NB4 (cell line): ENCODE measurements at places on chromosomes 7 and 10.
A peak's percentile ranks its signal among the peaks of the same experiment; 100 is the strongest.

- no peak for DNase-seq
These were observed 186.3 kb downstream of the IPMK start for GRCh38 chr10:58081353-58081752.

DNA sequence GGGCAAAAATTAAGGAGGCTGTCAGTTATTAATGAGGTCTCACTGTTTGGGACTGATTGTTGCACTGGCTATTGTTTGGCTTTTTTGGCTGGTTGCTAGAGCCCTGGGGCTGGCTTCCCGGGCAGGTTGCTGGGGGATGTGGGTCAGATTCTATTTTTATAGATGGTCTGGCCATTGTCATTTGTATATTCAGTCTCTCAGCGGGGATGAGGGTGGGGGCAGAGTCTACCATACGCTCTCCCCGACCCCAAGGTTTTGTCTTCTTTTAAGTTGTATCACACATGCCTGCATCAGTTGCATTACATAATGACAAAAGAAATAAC is 84.3 kb upstream of the GRB10 start:
- DNase-seq = no peak

- no peak for DNase-seq
These were observed 434.8 kb upstream of the FOXK1 start for GRCh38 chr7:4247106-4247876.

DNA sequence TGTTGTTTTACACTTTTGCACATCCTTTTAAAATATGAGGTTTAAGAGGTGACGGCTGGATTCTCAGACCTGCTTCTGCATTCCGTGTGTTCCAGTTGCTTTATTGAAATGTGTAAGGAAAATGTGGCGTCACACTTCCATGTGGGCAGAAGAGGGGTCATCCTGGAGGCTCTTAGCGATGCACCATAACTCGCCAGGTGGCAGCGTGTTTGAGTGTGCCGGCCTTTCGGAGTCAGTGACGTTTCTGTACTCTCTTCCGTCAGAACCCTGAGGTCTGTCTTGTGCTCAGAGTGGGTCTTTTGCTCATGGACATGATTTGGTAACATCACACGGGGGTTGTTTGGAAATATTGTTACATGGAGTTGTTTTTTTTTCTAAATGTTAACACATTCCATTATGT is 9.1 kb downstream of the PPP2R2D start:
- no peak for DNase-seq

- peak; percentile 61 for DNase-seq
These were observed 36.9 kb downstream of the CAPZA2 start for GRCh38 chr7:116899308-116899707.

DNA sequence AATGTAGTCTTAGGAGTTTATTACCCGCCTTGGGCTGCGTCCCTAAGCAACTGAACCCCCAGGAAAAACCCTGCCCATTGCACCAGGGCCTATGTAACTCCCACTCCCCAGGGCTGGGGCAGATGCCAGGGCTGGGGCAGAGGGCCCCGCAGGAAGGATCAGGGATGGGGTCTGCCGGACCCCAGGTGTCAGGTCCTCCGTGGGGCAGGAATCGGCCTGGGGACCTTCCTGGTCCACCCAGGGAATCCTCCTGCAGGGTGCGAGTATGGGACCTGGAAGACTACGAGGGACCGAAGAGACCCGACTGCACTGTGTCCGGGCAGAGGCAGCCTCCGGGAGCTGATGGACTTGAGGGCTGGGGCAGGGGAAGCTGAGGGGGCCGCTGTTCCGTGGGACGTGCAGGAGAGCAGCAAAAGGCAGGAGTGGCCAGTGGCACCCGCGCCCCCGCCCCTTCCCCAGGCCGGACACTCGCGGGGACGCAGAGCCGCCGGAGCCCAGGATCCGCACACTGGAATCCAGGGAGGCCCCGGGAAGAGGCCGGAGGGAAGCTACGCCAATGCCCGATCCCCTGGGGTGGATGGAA is 2.5 kb upstream of the ATP5MF start:
- DNase-seq = no peak

DNA sequence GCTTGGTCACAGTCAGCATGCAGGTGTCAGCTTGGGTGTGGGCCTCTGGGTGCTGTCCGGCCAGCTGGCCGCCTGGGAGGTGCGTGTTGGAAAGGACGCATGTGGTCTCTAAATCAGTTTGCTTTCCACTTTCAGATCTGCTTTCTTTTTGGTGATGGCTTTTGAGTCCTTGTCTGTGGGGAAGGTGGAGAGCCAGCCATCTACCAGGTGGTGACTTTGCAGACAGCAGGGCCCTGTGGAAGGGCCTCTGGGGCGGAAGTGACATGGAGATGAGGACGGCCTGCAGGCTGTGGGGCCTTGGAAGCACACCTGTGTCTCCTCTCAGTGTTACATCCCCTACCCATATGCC is 59.4 kb downstream of the WDR37 start:
- no peak for DNase-seq

DNA sequence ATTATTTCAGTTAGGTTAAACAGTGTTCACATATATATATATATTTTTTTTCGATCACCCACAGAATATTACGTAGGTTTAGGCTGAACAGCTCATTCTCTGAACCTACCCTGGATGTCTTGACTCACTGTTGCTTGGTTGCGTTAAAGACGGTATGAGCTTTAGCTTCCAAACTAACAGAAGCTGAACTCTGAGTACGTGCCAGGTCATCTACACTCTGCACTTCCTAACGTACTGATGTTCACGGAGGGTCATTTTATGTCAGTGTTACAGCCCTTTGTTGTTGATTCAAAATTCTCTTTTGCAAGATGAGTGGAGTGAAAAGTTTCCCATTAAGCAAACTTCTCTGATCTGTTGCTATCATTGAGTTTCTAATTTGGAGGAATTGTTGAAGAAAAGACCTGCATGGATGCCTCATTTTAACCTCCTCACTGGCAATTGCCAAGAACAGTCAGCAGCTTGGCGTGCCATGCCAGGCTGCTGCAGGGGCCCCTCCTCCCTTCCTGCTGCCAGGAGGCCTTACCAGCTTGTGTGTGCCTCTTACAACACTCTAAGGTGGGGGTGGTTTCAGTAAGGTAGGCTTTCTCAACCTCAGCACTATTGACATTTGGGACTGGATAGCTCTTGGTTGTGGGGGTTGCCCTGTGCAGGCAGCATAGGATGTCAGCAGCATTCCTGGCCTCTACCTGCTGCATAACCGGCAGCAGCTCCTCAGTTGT is 44.3 kb downstream of the INSYN2A start:
- DNase-seq = no peak

DNA sequence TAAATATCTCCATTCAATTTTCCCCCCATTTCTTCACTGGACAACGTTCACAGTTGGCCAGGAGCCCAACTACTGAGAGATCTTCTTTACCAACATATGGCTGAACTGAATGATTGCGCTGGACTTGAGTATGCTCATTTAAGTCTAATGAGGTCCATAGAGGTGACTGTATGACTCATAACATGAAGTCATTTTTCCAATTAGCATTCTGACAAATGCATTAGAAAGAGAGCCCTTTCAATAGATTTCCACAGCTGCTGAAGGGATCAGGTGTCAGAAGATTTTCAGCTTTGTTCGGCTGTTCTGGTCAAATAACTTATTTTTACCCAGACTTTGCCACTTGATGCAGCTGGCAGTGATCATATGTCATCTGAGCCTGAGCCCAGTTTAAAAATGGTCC is 438.0 kb downstream of the ETV1 start:
- no peak for DNase-seq

DNA sequence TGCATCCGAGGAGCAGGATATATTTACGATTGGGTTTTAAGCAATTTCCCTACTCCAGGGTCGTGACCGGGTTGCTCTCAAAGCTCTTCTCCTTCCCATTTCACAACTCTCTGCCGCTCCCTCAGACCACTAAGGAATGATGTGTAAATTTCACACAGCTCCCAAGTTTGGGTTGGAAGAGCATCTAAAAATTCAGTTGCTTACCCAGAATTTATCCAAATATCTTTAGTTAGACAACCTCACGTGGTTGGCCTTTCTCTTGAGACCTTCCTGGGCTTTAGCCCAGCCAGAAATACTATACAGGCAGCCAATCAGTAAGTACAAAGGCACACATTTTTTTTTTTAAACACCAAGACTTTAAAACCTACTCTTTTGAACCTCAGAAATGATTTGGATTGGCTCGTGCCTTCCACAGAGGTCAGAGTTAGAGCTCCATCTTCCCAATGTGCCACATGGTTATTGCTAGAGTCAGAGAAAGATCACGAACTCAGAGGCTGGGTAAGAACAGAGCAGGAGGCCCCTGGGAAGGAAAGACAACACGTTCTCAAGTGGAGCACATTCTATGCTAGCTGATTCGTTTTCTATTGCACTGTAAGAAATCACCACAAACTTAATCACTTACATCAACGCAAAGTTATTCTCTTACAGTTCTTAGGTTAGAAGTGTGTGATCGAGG is 335.4 kb upstream of the MGMT start:
- no peak for DNase-seq

- peak; percentile 13 for DNase-seq
These were observed at the start of gene MAT1A for GRCh38 chr10:80289451-80290287. Gene MAT1A (minus strand): TSS chr10:80289658. CDS start chr10:80289423, 235 bp downstream.

- no peak for DNase-seq
These were observed 1204.1 kb upstream of the AUTS2 start for GRCh38 chr7:68394131-68394530.

DNA sequence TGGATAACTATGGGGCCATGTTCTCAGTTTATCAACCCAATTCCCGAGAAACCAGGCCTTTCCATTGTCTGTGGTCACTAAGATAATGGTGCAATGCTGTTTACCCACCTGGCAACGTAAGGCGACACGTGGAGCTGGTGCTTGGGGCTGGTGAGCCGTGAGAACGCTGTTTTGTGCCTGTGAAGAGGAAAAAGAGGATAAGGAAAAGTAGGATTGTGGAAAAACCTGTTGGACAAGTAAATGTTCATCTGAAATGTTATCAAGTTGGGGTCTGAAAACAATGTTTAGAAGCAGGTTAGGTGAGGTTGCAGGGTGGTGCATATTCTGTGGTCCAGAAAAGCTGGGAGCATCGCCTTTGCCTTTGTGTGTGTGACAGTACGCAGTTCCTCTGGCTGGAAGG is 88.5 kb downstream of the PPP1R17 start:
- DNase-seq = no peak

DNA sequence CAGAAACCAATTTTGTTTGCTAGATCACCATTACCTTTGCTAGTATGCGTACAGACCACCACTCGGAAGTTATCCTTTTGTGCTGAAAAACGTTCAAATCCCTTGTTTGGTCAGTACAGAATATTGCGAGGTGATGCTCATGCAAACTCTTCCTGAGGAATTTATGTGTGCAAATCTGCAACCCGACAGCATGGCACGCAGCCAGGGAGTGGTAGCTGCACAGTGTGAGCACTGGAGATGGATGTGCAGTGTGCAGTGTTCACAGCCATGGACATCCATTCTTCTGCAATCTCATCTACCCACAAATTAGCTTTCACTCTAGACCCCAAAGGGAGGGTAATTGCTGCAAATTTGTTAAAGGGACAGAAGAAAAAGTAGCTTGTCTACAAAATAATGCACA is 72.2 kb downstream of the CACUL1 start:
- no peak for DNase-seq

- DNase-seq = no peak
These were observed 4.9 kb upstream of the GRID2IP start for GRCh38 chr7:6556196-6556595.

- no peak for DNase-seq
These were observed 81.8 kb upstream of the GPR26 start for GRCh38 chr10:123584419-123584775.

DNA sequence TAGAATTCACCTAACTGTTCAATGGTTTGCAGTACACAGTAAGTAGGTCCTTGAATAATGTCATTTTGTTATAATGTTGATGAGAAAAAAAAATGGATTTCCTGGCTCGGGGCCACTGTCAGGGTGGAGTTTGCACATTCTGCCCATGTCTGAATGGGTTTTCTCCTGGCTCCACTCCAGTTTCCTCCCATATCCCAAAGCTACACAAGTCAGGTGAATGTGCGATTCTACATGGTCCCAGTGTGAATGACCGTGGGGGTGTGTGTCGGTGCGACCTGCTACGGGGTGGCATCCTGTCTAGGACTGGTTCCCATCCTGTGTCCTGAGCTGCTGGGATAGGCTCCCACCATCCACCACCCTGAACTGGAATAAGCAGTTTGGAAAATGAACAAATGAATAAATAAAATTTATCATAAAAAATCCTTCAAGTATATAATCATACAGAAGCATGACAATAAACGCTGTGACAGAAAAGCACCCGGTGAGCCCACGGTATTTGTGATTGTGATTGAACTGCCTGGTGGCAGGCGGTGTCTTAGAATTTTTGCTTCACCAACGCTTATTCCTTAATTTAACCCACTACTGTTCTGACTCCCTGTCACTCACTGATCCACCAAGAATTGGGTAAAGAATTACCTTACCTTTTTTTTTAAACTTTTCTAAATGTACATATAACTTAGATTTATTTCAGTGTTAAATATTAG is 114.1 kb downstream of the ICA1 start:
- DNase-seq = no peak

GRCh38 chr10:45581216-45581549 is 91.4 kb downstream of the ZFAND4 start:
- DNase-seq = no peak

GRCh38 chr7:98681511-98681910 is 64.4 kb downstream of the NPTX2 start:
- DNase-seq = no peak

GRCh38 chr7:108310351-108310750 is 145.9 kb downstream of the NRCAM start:
- DNase-seq = no peak

DNA sequence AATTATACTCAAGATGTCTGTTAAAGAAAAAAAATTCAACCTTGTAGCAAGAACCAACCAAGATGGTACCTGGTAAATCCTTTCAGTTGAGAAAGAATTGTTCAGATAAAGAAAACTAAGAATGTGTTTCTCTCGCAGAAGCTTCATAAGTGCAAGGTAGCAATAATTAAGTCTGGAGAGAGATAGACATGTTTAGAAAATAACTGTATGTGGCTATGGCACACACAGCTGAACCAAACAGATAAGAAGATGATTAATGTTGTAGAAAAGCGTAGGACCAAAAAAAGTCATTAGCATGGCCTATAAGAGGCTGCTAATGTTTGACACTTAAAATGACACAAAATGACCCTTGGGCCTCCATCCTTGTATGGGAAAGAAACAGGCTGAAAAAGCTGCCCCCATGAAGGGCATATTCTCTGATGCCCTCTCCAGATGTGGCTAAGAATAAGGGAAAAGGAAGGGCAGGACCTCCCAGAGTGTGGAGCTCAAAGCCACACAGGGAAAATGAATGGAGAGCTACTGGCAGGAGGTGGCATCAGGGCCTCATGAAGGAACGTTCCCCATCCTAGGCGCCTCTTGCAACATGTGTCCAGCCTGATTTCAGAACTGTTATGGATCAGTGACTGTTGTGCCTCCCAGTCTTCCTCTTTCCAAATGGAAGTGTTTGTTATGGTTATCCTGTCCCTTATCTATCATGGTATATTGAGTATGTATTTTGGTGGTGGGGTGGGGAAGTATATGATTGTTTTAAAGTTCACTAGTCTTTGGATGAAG is 30.7 kb downstream of the TLL2 start:
- DNase-seq = no peak

DNA sequence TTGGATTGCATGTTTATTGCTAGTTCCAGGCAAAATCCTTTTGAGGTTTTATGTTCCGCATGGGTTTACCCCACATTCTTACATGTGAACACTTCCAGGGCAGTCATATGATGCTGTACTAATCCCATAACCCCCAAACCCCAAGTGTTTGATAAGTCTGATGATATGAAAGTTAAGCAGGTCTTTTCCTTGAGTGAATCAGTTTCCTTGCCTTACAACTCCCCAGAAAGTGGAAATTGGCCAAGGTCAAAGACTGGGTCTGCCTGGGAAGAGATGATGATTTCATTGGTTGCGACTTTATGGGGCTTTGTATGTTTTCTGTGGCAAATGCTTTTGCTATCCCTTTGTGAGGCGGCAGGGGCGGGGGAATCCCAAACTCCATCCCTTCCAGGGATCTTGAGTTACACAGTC is 24.7 kb downstream of the AFAP1L2 start:
- no peak for DNase-seq
